ENCODE measurements at places on chromosomes 1 and 21.

GRCh38 chr1:63891060-63891690 is 117.4 kb downstream of the ROR1 start:
- no peak for DNase-seq

- no peak for DNase-seq
Measured at GRCh38 chr1:117268535-117269455, 58.1 kb upstream of the VTCN1 start.

GRCh38 chr1:163774401-163774945 is 452.7 kb downstream of the NUF2 start:
- DNase-seq = no peak

DNA sequence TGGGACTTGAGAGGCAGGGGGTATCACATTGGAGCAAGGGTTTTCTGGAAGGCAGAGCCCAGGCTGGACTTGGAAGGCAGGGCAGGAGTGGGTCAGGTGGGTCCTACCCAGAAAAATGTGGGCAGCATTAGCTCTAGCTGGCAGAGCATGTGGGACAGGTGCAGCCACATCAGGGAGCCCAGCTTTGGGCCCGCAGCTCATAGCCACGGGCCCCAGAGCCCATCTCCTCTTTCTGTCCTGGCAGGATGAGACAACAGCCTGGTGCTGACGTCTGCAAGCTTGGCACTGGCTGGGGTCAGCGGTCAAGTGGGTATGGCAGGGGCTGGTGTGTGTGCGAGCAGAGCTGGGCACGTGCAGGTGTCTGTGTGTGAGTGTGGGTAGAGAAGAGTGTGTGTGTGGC is 154.7 kb downstream of the GRIK3 start:
- no peak for DNase-seq

- peak; percentile 5 for DNase-seq
Measured at GRCh38 chr1:234996245-234996757, 132.3 kb downstream of the TOMM20 start.

DNA sequence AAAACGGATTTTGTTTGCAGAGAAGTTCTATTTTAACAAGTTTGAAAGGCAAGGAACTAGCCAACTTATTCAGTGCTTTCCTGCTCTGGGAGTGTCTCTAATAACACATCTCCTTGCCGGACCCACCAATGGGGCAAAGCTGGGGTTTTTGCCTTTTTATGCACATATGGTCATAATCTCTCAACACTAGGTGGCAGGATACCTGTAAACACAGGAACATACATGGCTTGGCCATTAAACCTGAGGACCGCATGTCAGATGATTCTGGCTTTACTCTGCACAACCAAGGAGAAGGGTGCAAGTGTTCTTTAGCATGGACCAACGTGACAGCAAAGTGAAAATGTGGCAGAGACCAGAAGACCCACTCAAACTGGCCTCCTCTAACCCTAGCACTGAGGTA is 4.9 kb downstream of the TMEM9 start:
- peak; percentile 58 for DNase-seq

DNA sequence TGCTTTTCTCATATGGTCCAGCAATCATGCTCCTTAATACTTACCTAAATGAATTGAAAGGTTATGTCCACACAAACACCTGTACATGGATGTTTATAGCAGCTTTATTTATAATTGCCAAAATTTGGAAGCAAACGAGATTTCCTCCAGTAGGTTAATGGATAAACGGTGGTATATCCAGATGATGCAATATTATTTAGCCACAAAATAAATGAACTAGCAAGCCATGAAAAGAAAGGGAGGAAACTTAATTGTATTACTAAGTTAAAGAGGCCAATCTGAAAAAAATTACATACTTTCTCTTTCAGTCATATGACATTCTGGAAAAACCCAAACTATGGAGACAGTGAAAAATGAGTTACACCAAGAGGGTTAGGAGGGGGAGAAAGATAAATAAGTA is 76.3 kb upstream of the LRRC7 start:
- DNase-seq = no peak

- no peak for DNase-seq
Measured at GRCh38 chr1:219160967-219161366, 12.7 kb upstream of the LYPLAL1 start.

DNA sequence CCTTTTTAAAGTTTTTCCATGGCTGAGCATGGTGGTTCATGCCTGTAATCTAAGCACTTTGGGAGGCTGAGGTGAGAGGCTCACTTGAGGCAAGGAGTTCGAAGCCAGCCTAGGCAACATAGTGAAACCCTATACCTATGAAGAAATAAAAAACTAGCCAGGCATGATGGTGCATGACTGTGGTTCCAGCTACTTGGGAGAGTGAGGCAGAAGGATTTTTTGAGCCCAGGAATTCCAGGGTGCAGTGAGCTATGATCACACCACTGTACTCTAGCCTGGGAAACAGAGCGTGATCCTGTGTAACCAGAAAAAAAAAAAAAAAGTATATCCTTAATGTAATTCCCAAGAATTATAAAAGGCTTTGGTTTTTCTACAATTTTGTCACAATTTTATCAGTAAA is 17.4 kb downstream of the DEPDC1 start:
- no peak for DNase-seq

DNA sequence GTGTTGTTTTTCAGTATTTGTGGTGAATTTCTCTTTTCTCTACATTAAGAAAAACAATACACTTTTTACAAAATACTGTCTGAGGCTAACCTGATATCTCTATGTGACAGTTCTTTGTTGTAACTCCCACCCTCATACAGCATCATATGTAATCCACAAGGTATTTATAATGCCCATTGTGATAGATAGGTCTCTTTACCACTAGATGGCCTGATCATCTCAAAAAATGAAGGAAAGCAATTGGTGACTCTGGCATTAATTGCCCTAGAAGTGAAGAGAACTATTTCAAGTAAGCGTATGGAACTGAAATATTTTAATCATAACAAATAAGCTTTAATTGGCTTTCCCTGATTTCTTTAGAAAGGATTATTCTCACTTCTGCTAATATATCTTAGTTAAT is 36.2 kb upstream of the HFM1 start:
- no peak for DNase-seq

- DNase-seq = no peak
Measured at GRCh38 chr1:13702425-13703127, 2.6 kb downstream of the PRDM2 start.

GRCh38 chr1:219523411-219523810 is 89.5 kb downstream of the ZC3H11B start:
- DNase-seq = no peak

DNA sequence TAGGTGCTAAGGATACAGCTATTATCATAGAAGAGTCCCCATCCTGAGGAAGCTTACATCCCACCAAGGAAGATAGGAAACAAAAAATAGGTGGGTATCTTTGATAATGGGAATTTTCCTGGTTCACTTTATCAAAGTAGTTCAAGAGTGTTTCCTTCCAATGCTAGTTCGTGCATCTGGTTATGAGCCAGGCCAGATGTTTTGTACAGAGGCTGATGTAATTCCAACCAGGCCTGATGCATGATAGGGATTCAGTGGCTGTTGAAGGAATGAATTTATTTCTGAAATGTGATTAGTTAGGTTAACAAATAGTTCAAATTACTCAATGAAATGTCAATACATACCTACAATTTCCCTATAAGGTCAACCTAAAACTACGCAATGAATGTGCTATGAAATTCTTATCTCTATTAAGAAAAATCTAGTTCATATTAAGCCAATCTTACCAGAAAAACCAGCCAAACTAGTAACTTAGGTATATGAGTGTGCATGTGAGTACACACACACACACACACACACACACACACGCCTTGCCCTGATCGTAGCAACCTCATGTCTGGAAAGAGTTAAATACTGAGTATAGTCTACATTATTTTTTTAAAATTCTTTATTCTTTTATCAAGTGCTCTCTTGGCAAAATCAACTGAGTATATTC is 9.5 kb upstream of the ZBTB18 start:
- no peak for DNase-seq

- no peak for DNase-seq
Measured at GRCh38 chr1:192235127-192235526, 76.9 kb downstream of the RGS18 start.

GRCh38 chr21:38920631-38921398 is 115.1 kb downstream of the ETS2 start:
- DNase-seq = no peak

- DNase-seq = no peak
Measured at GRCh38 chr1:191870490-191870889, 287.8 kb upstream of the RGS18 start.

DNA sequence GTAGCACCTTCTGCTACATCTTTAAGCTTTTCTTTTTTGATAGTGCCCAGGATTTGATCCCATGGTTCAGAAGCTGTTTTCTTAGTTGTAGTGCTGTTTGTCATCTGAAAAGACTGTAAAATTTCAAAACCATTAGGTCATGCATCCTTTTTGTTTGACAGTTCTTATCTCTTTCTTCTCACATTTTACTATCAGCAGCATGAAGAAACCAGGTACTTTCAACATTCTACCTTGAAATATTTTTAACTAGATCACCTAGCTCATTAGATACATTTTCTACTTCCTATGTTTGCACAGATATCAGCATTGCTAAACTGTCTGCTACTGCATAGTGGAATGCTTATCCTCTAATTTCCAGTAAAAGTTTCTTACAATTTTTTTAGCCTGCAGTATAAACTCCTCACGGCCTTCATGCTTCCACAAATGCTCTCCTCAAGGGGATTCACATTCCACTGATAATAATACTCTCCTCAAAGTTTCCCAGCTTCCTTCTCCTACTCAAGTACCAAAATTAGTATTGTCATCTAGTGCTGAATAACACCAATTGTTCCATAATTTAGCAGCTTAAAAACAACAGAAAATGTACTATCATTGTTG is 243.9 kb upstream of the ZRANB2 start:
- no peak for DNase-seq

GRCh38 chr1:112312315-112312714 is 83.7 kb upstream of the CTTNBP2NL start:
- no peak for DNase-seq

- no peak for DNase-seq
Measured at GRCh38 chr21:45934554-45934953, 47.0 kb upstream of the COL6A1 start.

GRCh38 chr1:56189946-56190805 is 389.2 kb downstream of the PLPP3 start:
- DNase-seq = no peak

GRCh38 chr1:40783001-40783905 is at the start of gene KCNQ4:
KCNQ4 (plus strand) TSS chr1:40783787; CDS start chr1:40784094, 307 bp downstream.
- peak; percentile 73 for DNase-seq

- DNase-seq = no peak
Measured at GRCh38 chr1:219581344-219581743, 31.6 kb downstream of the ZC3H11B start.

GRCh38 chr1:50427086-50427817 is 4.0 kb upstream of the DMRTA2 start:
- no peak for DNase-seq

- peak; percentile 43 for DNase-seq
Measured at GRCh38 chr1:39573736-39574624, 2.6 kb downstream of the PABPC4 start.

- no peak for DNase-seq
Measured at GRCh38 chr1:55584526-55585401, 369.6 kb upstream of the USP24 start.

GRCh38 chr1:156624814-156625435 is 5.7 kb downstream of the HAPLN2 start:
- no peak for DNase-seq

DNA sequence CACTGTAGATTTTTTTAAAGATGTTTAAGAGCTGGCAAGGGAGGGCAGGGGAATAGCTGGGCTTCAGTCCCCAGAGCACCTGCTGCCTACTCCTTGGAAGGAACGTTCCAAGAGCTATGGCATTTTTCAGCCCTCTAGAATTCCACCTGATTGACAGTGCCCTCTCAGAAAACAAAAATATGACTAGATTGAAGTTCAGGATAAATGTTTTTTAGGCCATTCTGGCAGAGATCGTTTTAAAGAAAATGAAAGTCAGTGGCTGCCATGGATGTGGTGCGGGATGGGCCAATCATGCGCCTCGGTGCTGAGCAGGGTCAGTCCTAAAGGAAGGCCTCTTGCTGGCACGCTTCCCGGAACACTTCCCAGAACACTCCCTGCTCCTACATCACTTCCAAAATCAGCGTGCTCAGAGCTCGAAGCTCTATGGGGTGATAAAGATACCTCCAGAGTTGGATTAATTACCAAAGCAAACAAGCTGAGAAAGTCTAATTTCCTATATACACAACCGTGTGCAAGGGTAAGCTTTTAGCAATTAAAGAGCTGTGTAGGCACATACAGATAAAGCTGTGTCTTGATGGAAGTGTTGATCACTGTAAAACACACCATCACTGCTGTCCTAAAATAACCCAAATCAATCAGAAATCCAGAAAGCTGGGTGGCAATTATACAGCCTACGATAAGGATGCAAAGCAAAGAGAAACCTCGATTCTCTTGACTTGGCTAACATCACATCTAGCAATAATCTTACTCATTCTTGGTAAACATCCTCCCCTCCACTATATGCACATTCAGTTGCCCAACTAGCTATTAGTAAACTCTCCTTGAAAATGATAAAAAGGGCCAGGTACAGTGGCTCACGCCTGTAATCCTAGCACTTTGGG is 34.6 kb downstream of the TGFBR3 start:
- DNase-seq = no peak

GRCh38 chr1:32703479-32704291 is 1.1 kb upstream of the SYNC start:
- no peak for DNase-seq

GRCh38 chr1:115291741-115292140 is 46.3 kb downstream of the NGF start:
- DNase-seq = no peak

DNA sequence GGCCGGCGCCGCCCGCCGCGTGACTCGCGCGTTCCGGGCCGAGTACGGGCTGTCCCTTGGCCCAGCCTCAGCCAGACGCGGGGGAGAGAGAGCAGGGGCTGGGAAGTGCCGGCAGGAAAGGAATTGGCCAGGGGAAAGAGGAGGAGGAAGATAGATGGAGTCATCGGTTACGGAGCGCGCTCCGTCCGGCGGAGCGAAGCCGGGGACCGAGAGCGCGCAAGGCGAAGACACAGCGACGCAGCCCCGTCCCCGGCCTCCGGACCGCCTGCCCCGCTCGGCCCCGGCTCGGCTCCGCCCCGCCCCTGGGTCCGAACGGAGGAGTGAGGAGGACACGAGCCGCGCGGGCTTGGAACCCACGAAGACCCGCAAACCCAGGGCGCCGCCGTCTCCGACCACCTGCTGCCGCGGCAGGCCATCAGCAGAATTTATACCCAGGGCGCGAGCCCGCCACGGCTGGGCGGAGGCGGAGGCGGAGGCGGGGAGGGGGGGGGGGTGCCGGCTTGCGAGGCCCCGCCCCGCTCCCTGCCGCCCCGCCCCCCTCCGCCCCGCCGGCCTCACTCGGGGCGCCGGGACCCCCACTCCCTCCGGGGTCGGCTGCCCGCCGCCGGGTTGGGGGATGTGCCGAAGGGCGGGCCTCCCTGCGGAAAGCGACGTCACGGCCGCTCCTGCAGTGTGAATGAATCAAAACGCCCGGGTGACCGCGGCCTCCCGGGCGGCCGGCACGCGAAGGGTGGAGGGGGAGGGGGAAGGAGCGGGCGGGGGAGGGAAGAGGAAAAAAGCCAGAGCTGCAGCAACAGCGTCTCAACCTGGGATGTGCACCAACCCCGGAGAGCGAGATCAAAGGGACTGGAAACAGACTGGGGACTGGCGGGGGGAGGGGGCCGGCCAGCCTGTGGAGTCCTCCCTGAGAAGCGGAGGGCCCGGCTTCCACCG is at the start of gene LHX4:
Gene LHX4, plus strand, starts transcription at position 782 of the 933 bp plus-strand sequence. CDS start 266 bp downstream, outside the sequence.
- DNase-seq = peak; percentile 56

- no peak for DNase-seq
Measured at GRCh38 chr1:201397675-201398074, 1.4 kb downstream of the LAD1 start.
